ENCODE measurements at places on chromosomes 12 and 14.

GRCh38 chr14:52527052-52527451, 25.3 kb downstream of the TXNDC16 start:
- no peak for DNase-seq

DNA sequence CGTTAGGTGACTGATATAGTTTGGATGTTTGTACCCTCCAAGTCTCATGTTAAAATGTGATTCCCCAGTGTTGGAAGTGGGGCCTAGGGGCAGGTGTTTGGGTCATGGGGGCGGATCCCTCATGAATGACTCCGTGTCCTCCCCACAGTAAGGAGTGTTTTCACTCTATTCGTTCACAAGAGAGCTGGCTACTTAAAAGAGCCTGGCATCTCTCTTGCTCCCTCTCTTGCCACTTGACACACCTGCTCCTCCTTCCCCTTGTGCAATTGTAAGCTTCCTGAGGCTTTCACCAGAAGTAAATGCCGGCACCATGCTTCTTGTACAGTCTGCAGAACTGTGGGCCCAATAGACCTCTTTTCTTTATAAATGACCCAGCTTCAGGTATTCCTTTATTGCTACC, 2.6 kb downstream of the IFI27L2 start:
- no peak for DNase-seq

DNA sequence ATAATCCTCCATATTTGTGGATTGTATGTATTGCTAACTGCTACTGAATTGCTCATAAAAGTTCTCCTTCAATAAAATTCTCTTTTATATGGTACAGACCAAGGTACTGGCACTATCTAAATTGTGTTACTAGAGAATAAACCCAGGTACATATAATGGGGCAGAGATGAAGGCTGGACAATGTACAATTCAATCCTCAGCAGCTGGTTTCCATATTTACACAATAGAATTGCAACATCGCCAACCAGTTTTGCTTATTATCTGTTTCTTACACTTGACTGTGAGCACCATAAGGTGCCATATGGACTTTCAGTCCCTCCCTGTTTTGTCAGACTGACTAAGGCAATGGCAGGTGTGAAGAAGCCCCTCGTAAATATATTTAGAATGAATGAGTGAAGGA, 18.1 kb downstream of the KITLG start:
- no peak for DNase-seq

- DNase-seq = peak; percentile 89
Observed at GRCh38 chr14:74712499-74713394, at the start of the genes AREL1 and FCF1. TSS of gene AREL1 (minus strand) at chr14:74713080. CDS start at chr14:74685615, 27,465 bp downstream. TSS of gene FCF1 (plus strand) at chr14:74713144. CDS start at chr14:74713198, 54 bp downstream.

- DNase-seq = no peak
Observed at GRCh38 chr12:20917819-20918218, 107.3 kb downstream of the SLCO1B3 start.

DNA sequence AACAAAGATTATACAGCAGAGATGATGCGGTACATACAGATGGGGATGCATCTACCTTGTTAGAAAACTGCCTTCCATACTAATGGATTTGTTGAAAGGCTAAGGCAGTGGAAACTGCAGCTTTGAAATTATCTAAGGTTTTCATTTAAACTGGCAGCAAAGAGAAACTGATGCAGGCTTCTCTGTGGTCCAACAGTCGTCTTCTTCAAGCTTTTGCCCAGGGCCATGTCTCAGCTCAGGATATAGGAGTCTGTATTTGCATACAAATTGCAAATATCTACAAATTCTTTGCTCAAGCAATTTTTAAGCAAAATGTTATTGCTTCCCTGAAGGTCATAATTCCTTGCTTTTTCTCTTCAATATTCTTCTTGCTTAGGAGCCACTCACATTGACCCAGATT, 33.7 kb downstream of the ERH start:
- no peak for DNase-seq

All from spinal cord (tissue), 10 donors.